ENCODE measurements at places on chromosomes 3 and 15. TPM values are rescaled to one million over a fixed set of nuclear protein-coding genes. Genes with fewer than 3 reads are reported as not detected.

EXD1 gene
- polyA plus RNA-seq, result 0.10 TPM

TRPM1 gene
- polyA plus RNA-seq, result not detected

STRA6 gene
- 1.1 TPM for polyA plus RNA-seq

AHSG gene
- not detected for polyA plus RNA-seq

ZBTB47 gene
- 25.6 TPM for polyA plus RNA-seq

RAB43 gene
- polyA plus RNA-seq, result 1.8 TPM

P4HTM gene
- 64.8 TPM for polyA plus RNA-seq

SOX14 gene
- polyA plus RNA-seq, result 0.15 TPM

RMDN3 gene
- polyA plus RNA-seq, result 36.6 TPM

NANOGP8 gene
- polyA plus RNA-seq, result not detected

ADGRG7 gene
- polyA plus RNA-seq, result not detected

SLC2A2 gene
- polyA plus RNA-seq, result not detected

Data from brain (organoid and tissue), 16 donors.